ENCODE measurements at places on chromosomes 6 and 20.

GRCh38 chr6:53375847-53376246 lies 27.1 kb upstream of the ELOVL5 start:
- DNase-seq: no peak

GRCh38 chr6:12931639-12932038 lies 215.1 kb downstream of the PHACTR1 start:
- no peak for DNase-seq

- DNase-seq: no peak
These were observed 693 bp downstream of the HLA-F start for GRCh38 chr6:29723666-29724588.

DNA sequence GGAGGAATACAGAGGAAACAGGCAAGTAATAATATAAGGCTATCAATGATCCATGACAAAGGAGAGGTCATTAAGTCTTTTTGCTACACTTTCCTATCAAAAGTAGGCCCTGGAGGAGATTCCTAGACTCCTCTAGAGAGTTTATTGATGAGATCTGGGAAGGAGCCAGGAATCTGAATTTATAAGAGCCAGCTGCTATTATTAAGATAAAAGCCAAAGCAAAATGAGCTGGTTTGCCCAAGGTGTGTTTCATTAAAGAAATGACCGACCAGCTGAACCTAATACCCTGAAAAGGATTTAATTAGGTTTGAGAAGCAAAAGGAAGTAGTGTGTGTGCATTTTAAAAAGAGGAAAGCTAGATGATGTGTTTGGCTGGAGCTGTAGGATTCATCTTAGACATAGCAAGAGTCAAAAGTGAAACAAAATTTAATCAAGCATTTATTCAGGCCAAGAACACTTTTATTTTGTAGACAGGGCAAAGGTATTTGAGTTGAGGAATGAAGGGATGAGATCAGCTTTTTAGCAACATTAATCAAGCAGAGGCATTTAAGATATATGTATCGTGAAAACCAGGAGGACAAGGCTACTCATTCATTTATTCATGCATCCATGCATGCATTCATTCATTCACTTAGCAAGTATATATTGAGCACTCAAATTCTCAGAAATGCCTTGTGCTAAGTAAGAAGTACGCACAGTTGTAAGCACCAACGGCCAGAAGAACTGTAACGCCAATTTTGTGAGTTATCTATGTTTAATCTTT lies 43.5 kb upstream of the SCAF8 start:
- DNase-seq: no peak

DNA sequence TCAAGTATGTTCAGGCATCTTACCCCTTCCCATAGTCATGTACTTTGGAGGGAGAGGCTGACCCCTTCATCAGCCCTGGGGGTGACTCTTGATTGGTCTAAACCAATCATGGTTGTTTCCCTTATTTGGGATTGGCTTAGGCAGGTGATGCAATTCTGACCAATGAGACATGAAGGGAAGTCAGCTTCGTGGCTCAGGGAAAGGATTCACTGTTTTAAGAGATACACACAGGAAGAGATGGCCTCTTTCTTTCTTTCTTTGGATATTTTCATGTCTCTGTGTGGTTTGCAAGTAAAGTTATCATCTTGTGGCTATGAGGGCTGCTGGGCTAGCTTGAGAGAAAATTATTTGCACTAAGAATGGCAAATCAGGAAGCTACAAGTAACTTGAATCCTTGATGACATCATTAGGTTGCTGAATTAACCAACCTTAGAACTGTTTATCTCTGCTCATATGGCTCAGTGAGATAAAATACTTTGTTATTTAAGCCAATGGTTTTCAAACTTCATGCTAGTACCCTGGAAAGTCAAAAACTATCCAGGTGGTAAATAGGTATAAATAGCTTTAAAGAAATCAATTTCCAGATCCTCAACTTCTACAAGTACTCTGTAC lies 144.2 kb upstream of the CENPW start:
- DNase-seq: no peak

- no peak for DNase-seq
These were observed 12.5 kb upstream of the POU3F2 start for GRCh38 chr6:98821756-98822405.

GRCh38 chr6:163943607-163944385 lies 529.3 kb downstream of the QKI start:
- DNase-seq: no peak
